Small intestine (tissue), 16 donors: ENCODE measurements at places on chromosomes 16 and 17. TPM values are rescaled to one million over a fixed set of nuclear protein-coding genes. Genes with fewer than 3 reads are reported as not detected.

Gene NME1
- 41.9 TPM for polyA plus RNA-seq

Gene ATP2C2
- 4.0 TPM for polyA plus RNA-seq

Gene FNDC8
- polyA plus RNA-seq, result not detected

Gene CDH5
- 28.8 TPM for polyA plus RNA-seq

Gene OR3A3
- polyA plus RNA-seq, result not detected

Gene KRT27
- 0.03 TPM for polyA plus RNA-seq

Gene MYO1C
- 58.7 TPM for polyA plus RNA-seq

DNA sequence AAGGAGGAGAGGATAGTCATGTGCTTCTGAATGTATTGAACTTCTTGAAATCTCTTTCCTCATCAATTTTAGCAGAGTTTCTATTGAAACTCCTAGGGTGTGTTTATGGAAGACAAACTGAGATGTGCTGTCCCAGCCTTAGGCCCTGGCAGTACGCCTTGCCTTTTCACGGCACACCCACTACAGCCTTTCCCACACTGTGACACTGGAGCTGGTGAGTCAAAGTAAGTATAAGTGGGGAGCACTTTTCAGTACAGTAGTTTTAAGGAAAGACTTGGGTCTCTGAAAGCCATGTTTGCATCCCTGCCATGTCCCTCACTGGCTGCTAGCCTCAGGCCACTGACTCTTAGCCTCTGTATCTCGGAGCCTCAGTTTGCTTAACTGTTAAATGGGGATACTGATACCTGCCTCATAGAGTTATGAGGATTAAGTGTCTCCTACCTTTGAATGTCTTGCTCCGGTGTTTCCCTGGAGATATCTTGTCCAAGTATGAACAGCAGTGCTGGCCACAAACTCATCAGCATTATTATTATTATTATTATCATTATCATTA, 144.7 kb upstream of the CRHR1 start:
- H3K27ac ChIP-seq, result no peak overlapping the region
- no peak for DNase-seq
- H3K4me1 ChIP-seq, result no peaks in the 10 kb centered on the region
- no peaks in the 10 kb centered on the region for H3K27me3 ChIP-seq

GRCh38 chr16:53827741-53828140, 123.8 kb downstream of the FTO start:
- H3K36me3 ChIP-seq, result no peaks in the 10 kb centered on the region
- DNase-seq, result no peak
- H3K4me1 ChIP-seq, result no peaks in the 10 kb centered on the region

DNA sequence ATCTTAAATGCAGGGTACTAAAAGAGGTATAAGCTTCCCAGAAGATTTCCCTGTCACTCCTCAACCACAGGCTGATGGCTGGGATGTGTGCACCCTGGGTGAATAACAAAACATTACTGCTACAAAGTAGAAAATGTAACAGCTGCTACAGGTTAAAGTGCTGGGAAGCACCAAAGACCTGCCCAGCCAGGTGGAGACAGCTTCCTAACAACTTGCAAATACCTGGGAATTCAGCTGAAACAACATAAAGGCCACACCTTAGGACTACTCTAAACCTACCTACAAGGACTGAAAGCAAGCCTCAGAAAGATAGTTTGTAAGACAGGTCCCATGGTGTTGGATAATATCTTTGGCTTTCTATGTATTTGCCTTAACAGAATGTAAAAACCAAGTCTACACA, 118.5 kb downstream of the CEP112 start:
- no peaks in the 10 kb centered on the region for H3K4me1 ChIP-seq
- no peak overlapping the region for H3K27ac ChIP-seq
- no peak overlapping the region for H3K4me3 ChIP-seq
- DNase-seq, result no peak
- no peaks in the 10 kb centered on the region for H3K36me3 ChIP-seq

DNA sequence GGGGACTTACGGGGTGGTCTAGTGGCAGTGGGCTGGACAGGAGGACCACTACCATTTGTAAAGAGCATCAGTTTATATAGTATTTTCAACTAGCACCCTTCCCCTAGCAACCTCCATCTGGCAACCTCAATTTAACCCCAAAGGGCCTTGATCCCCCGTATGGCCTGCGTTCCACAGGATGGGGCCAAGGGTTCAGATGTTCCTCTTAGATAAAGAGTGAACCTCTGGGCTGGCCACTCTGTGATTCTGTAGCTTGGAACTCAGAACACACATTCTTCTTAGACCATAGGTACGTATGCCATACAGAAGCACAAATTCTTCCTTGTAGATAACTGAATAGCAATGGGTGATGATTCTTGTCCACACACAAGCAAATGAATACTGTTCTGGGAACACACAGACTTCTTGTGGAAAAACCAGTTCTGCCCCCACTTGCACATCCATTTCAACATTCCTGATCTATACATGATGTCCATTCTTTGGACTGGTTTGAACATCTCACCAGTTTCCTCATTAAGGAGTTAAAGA, 1.9 kb upstream of the GGA2 start:
- H3K36me3 ChIP-seq, result peaks cover 2% of the 10 kb centered on the region
- H3K27me3 ChIP-seq, result no peaks in the 10 kb centered on the region
- H3K4me1 ChIP-seq, result peaks cover 1% of the 10 kb centered on the region
- H3K4me3 ChIP-seq, result no peak overlapping the region
- DNase-seq, result no peak
- no peak overlapping the region for H3K27ac ChIP-seq

GRCh38 chr17:10380631-10381408, 8.0 kb upstream of the MYH13 start:
- H3K27ac ChIP-seq, result no peak overlapping the region
- H3K4me3 ChIP-seq, result no peak overlapping the region
- no peaks in the 10 kb centered on the region for H3K36me3 ChIP-seq
